Stimulated activated CD8-positive, alpha-beta memory T cell treated with anti-CD3 and anti-CD28 coated beads, Interleukin-2, amount 100 ng/mL, for 48 hours (primary cell): ENCODE measurements at places on chromosomes 1 and 21.

DNA sequence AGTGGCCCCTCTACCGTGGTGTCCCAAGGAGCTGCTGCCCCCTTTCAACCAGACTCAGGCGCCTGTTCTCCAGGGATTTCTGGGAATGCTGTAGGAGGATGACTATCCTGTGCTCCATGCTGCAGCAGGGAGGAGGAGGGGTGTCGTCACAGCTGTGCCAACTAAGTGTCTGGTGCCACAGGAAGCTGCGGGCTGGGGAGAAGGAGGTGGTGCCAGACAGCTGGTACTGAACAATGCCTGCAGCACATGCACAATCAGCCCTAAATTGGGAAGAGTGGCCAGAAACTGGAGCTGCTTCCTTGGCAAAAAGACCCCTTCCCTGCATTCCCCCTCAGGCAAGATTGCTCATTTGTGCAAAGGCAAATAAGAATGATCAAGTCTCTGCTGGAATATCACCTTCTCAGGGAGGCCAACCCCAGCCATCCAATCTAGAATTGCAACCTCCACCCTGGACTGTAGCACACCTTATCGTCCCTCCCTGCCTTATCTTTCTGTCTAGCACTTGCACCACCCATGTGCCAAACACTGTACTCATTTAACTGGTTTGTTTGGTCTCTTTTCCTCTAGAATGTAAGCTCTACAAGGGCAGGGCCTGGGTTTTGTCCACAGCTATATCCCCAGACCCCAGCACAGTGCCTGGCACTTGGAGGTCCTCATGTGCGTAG, 33.3 kb downstream of the LAMB3 start:
- no peak for DNase-seq

GRCh38 chr1:213387380-213388015, 336.5 kb downstream of the RPS6KC1 start:
- no peak for DNase-seq

DNA sequence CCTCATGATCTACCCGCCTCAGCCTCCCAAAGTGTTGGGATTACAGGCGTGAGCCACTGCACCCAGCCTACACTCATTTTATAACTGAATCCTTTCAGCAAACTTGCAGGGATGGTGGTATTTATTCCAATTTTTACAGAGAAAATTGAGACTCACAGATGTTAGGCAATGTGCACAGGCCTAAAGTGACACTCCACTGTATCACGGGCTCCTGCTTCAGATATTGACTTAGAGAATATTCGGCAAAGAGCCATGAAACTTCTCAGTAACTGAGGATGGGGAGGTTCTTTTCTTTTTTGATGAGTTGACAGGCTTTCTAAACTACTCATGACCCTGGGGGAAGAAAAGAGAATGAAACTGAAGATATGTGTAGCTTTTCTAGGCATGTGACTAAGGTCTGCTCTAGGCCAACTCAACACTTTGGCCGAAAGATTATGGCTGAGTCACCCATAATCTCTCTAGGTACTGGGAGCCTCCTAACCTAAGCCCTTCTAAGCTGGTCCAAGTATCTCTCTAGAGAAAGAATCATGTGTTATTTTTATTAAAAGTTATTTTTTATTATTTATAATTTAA, 19.9 kb upstream of the PTCH2 start:
- no peak for DNase-seq

DNA sequence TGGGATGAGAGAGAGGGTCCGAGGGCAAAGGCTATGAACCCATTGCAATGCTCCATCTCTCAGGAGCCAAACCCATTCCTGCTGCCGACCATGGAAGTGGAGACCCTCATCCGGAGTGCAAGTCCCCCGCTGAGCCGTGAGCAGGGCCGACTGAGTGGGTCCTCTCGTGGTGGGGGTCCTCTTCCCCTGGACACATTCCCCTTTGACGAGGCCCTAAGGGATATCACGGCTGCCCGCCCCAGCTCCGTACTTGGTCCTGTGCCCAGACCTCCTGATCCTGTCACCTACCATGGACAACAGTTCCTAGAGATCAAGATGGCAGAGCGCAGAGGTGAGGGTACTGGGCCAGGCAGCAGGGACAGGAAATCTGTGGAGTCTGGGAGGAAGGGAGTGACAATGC, 11.0 kb downstream of the HYI start:
- DNase-seq, result no peak

- DNase-seq, result no peak
Measured at GRCh38 chr1:202221911-202222909, 28.6 kb downstream of the LGR6 start.

DNA sequence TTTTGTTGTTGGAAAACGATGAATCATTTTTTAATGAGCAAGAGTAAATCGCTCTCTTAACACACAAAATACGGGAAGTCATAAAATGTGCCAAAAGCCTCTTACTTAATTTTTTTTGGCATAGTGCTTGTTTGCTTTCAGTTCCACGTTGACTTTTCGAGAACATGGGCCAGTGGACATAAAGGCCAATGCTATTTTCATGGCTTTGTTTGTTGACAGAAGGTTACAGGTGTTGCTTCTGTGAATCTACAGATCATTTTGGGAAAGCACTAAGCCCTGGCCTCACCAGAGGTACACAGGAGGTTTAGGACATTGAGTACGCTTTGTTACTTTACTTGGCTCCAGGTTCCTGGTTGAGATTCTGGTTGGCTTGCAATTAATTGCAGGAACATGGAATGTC, 199.4 kb upstream of the HMCN1 start:
- no peak for DNase-seq

GRCh38 chr1:116697548-116698243, 30.2 kb upstream of the IGSF3 start:
- no peak for DNase-seq

- DNase-seq, result no peak
Measured at GRCh38 chr1:230892018-230892491, 23.7 kb upstream of the C1orf198 start.

- DNase-seq, result no peak
Measured at GRCh38 chr1:10674222-10674621, 122.2 kb downstream of the CASZ1 start.

GRCh38 chr1:41493626-41494350, 9.3 kb upstream of the EDN2 start:
- DNase-seq, result no peak

DNA sequence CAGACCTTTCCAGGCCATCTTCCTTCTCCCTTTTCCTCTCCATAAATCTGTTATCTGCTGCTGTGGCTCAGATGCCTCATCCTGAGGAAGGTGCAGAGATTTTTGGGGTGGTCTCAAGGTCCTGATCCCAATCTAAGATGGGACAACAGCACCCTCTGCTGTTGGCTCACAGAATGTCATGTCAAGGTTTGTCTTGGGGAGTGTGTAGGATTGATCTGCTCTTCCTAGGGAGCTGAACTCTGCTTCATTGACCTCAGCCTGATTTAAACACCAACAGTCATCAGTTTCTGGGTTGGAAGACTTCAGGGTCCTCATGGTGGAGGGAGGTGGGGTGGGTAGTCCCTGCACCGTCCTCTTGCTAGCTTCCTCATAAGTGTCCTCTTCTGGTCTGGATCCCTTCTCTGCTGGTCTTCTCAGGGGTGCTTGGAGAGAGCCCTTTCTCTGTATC, 62.8 kb upstream of the LAX1 start:
- DNase-seq, result peak; percentile 54

GRCh38 chr1:229452956-229453801, 19.3 kb upstream of the ACTA1 start:
- no peak for DNase-seq

GRCh38 chr1:82478916-82479315, 678.2 kb downstream of the ADGRL2 start:
- DNase-seq, result no peak

GRCh38 chr1:94951046-94951445, 24.1 kb upstream of the CNN3 start:
- DNase-seq, result no peak

GRCh38 chr1:110714374-110714995, 39.7 kb upstream of the KCNA3 start:
- no peak for DNase-seq

DNA sequence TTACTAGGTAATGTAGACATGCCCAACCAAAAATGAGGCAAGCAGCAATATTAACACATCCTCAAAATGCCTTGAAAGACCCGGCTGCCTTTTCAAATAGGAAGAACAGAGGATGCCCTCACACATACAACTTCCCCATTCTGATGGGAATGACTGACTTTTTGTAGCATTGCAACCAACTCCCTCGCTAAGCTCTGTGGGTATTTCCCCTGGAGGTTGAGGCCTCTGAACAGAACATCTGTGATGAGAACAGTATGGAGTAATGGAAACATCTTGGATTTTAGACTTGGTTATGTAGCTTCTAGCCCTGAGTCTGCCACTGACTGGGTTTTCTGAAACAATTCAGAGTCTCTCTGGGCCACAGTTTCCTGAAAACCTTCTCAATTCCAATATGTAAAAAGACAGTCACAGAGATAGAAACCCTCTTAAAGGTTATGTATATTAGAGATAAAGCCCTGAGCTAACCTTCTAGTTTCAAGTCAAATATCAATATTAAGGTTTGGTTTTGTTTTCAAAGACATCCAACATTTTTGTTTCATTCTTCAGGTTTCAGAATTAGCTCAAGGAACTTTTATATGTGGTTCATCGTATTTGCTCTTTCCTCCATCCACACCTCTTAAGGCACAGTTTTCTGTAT, 311.5 kb downstream of the SETD4 start:
- no peak for DNase-seq

- DNase-seq, result no peak
Measured at GRCh38 chr1:114671011-114671938, 1.4 kb upstream of the DENND2C start.

GRCh38 chr1:234413990-234414389, 40.7 kb downstream of the COA6 start:
- no peak for DNase-seq

DNA sequence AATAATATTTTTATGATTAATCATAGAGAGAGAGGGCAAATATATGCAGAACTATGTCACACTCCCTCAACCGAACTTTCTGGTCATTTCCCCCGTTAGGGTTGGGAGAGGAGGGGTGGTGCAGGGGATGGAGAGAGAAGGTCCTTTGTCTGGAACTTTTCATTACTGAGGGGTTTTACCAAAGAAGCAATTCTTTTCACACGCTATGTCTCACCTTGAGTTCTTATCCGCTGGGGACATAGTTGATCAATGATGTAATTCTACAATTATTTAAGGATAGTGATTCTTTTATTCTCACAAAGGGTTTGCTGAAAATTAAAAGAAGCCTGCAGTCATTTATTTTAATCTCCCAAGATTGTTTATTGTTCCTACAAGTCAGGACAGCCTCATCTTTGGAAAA, 98.3 kb upstream of the RUNX1 start:
- no peak for DNase-seq

DNA sequence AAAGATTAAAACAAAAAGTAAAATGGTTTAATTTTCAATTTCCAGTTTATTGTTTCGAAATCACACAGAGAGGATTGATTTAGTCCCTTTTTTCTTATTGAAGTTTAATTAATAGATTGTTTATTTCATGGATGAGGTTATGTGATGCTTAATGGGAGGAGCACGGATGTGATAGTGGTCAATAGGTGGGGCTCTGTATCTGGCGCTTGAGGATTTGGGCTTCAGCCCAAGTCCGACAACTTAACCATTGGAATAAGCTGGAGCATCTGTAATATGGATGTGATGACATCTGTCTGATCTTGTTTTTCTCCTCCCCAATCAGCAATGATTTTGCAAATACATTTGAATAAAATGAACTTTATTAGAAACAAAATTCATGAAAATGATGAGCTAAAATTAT, 169.2 kb downstream of the LYPLAL1 start:
- DNase-seq, result no peak

- no peak for DNase-seq
Measured at GRCh38 chr1:225872075-225872430, 10.1 kb downstream of the TMEM63A start.

GRCh38 chr21:25559746-25560145, 47.5 kb downstream of the MRPL39 start:
- DNase-seq, result no peak

DNA sequence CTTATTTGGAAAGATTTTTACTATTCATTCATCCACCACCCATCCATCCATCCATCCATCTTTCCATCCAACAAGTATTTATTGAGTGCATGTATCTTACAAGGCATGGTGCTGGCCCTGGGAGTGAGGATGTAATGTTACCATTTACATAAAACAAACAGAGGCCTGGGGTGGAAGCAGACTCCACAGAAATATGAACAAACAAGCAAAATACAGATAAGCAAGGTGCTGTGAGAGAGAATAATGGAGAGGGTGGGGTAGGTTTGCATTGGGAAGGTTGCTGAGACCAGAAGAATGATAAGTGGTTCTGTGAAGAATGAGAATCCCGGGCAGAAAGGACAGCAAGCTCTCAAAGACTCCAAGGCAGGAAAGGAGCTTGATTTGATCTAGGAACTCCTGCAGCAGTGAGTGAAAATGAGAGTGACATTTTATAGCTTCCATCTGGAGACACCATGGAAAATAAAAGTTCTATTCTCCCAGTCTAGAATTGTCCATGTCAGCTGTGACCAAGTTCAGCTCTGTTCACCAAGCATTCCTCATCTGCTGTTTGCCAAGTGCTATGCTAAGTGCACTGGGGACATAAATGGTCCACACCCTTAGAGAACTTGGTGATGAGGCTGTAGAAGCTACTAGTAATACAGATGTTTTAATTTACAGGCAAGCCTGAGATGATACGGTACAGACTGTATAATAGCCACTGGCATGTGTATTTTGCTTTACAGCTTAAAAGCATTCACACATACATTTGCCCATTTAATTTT, 75.3 kb downstream of the PEX14 start:
- no peak for DNase-seq

DNA sequence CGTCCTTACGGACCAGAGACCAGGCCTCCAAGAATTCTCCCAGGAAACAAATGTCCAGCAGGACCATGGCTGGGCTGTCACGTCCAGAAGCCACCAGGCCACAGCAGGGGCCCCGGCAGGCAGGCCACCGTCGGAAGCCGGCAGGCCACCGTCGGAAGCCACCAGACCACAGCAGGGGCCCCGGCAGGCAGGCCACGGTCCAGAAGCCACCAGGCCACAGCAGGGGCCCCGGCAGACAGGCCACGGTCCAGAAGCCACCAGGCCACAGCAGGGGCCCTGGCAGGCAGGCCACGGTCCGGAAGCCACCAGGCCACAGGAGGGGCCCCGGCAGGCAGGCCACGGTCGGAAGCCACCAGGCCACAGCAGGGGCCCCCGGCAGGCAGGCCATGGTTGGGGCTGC, 67.0 kb upstream of the PDE9A start:
- DNase-seq, result no peak

- DNase-seq, result peak; percentile 36
Measured at GRCh38 chr1:235074523-235075047, 54.1 kb downstream of the TOMM20 start.

- no peak for DNase-seq
Measured at GRCh38 chr21:27024301-27024700, 57.4 kb upstream of the ADAMTS5 start.

GRCh38 chr1:206447422-206447765, 22.9 kb upstream of the IKBKE start:
- DNase-seq, result no peak

DNA sequence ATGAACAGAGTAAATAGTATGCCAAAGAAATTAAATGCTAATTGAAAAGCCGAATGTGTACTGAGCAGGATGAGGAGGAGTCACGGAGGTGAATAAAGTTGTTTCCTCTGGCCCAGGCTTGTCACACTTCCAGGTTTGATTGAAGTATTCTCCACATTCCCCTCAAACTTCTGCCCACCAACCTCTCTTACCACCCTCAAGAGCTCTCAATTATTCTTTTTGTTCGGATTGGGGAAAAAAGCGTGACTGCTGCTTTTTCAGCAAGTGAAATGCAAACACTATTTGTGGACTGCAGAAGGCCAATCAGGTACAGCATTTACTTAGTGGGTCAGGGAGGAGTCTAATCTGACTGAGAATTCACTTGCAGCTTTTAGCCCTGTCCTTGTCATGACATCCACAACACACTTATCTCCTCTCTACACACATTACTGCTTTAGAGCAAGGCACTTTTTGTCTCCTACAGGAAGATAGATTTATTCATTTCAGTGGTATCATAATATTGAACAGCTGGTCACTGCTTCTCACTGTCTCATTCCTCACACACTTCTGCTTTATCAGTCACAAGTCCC, 375.6 kb upstream of the PRMT6 start:
- no peak for DNase-seq
